ENCODE measurements at places on chromosomes 3 and 15.

DNA sequence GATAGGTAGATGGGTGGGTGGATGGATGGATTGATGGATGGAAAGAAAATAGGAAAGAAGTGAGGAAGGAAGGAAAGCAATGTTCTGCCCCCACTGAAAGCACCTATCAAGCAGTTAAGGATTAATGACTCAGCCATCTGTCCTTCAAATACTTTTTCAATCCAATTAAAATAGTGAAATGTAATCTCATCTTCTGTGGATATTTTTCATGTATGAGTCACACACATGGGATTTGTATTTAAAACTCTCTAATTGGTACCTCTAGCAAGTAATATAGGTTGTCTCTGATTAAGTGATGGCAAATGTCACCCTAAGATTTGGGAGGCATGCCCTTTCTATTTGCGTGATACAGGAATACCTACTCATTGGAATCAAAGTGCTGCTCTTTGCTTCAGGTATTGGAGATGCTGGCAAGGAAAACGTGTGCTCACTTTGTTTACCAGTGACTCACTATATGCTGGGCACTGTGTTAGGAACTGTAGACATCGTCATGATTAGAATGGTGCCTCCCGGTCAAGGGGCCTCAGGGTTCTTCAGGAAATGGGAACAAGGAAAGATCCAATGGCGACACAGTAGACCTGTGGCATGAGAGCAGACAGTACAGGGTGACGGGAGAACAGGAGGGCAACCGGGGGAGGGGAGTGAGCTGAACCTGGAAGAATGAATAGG, 230.1 kb downstream of the CLSTN2 start:
- DNase-seq: no peak

GRCh38 chr15:37550360-37551024, 383.9 kb upstream of the TMCO5A start:
- no peak for DNase-seq

- DNase-seq: no peak
These were observed 82.5 kb downstream of the ADAMTS17 start for GRCh38 chr15:100259266-100259665.

- peak; percentile 30 for DNase-seq
These were observed 7.2 kb downstream of the FAH start for GRCh38 chr15:80159811-80160569.

GRCh38 chr15:64133623-64134344, 17.7 kb upstream of the SNX22 start:
- DNase-seq: no peak

GRCh38 chr3:70108546-70108945, 109.0 kb downstream of the SAMMSON start:
- DNase-seq: no peak

DNA sequence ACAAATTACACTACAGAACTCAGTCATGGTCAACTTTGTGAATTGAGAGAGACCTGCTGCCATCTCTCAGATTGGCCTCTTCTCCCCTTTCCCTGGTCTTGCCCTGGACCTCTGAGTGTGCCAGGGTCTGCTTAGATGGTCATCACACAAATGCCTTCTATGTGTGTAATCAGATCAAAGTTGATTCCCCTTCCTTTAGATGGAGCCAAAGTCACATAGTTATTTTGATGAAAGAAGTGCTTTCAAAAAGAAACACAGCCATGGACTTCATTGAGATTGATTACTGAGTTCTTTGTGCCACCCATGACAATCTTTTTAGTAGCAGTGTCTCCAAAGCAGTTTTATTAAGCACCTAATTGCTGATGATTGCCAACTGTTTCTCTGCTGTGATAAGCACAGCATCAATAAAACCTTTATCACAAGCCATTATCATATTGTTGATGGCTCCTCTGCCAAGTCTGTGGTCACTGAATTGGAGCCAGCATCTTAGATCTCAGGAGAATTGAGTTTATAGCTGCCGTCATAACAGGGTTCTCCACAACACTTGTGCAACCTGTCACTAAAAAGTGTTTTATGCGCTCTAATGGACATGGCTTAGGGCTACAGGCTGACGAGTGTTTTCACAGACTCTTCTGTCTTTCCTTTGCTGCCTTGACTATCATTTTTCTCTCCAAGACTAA, 149.7 kb upstream of the NUDT16 start:
- DNase-seq: no peak

DNA sequence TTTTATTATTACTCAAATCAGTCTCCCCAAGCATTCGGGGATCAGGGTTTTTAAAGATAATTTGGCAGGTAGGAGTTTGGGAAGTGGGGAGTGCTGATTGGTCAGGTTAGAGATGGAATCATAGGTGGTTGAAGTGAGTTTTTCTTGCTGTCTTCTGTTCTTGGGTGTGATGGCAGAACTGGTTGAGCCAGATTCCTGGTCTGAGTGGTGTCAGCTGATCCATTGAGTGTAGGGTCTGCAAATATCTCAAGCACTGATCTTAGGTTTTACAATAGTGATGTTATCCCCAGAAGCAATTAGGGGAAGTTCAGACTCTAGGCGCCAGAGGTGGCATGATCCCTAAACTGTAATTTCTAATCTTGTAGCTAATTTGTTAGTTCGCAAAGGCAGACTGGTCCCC, 20.6 kb upstream of the TRANK1 start:
- no peak for DNase-seq

DNA sequence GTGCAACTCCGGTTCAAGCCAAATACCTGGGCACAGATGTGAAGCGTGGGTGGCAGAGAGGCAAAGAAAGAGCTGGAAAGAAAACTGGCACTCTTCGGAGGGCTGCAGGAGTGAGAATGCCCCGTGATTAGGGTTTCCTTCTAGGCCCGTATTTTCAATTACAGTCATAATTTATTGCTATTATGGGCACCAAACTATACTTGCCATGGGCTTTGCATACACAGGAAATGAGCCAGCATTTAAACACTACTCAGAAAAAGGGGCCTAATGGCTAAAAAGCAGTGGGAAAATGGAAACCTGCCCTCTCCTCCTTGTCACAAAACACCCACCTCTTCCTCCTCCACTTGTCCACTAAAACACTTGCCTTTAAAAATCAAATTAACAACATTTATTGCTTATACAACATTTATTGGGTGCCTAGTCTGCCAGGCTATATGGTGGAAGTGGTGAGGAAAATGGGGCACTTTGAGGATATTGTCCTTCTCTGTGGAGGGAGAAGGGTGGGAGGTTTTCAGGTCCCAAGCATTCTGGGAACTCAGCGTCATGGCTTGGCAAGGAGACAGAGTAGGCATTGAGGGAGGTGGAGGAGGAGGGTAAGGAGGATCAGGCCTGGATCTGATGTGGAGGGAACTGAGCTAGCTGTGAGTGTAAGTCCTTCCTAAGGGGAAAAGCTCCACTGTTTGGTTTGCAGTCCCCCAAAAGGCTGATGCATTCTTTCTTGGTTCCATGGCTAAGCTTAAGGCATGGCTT, 160.9 kb downstream of the SLCO3A1 start:
- no peak for DNase-seq

DNA sequence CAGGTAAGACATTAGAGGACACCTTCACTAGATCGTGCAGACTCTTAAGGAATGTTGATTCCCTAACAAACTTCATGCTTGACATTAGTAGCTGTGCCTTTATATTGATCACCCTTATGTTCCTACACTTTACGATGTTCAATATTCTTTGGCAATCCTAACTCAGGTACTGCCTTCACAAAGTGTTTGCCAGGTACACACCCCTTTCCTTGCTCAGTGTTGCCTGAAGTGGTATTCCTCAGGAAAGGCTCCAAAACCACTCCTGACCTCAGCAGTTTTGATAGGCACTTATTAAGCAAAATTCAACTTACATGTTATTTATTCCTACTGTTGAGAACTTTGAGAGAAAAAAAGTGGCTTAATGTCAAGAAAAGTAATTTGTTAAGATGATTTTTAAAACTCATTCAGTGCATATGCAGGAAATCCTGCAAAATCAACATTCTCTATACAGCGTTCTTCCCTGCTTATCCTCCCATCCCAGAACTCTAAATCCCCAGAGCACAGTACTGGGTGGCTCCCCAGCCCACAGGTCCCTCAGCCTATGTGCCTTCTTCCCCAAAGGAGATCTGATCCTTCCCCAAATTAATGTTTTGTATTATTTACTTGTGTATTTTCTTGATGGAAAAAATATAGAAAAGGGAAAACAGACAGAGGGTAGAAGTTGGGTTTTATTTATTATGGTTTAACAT, 260.7 kb downstream of the MECOM start:
- DNase-seq: no peak

DNA sequence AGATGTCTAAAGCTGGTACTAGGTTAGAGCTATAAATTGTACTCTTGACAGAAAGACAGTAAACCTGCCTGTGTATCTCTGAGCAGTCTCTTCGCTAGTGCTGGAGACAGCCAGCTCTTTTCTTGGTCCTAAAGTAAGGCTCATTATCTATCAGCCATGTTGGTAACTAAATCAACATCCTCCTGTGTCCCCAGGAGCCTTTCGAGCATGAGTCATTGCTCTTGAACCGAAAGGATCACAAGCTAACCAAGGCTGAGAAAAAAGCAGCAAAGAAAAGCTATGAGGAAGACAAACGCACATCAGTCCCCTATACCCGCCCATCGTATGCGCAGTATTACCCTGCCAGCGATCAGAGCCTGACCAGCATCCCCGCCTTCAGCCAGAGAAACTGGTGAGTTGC, 25.0 kb upstream of the TEX264 start:
- DNase-seq: no peak

- no peak for DNase-seq
These were observed 5.1 kb downstream of the HEMK1 start for GRCh38 chr3:50574444-50574831.

GRCh38 chr15:41811432-41812195, 16.3 kb upstream of the JMJD7 start:
- DNase-seq: peak; percentile 79

GRCh38 chr3:182135056-182135455, 423.3 kb downstream of the SOX2 start:
- no peak for DNase-seq

DNA sequence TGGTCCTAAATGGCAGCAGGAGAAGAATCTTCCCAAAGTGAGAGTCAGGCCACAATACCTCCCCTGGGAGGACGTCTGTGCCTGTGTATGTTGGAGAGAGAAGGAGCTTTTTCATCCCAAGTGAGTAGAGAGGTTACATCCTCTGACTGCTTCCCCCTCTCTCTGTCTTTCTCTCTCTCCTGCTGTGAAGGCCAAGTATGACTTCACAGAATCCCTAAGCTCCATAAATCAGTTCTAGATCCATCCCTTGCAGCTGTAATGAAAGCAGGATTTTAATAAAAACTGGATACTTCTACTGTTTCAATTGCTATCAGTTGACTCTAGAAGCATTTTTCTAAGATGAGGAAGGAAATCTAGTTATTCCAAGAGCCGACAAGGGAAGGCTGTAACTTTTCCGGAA, 389.1 kb upstream of the PROK2 start:
- no peak for DNase-seq

DNA sequence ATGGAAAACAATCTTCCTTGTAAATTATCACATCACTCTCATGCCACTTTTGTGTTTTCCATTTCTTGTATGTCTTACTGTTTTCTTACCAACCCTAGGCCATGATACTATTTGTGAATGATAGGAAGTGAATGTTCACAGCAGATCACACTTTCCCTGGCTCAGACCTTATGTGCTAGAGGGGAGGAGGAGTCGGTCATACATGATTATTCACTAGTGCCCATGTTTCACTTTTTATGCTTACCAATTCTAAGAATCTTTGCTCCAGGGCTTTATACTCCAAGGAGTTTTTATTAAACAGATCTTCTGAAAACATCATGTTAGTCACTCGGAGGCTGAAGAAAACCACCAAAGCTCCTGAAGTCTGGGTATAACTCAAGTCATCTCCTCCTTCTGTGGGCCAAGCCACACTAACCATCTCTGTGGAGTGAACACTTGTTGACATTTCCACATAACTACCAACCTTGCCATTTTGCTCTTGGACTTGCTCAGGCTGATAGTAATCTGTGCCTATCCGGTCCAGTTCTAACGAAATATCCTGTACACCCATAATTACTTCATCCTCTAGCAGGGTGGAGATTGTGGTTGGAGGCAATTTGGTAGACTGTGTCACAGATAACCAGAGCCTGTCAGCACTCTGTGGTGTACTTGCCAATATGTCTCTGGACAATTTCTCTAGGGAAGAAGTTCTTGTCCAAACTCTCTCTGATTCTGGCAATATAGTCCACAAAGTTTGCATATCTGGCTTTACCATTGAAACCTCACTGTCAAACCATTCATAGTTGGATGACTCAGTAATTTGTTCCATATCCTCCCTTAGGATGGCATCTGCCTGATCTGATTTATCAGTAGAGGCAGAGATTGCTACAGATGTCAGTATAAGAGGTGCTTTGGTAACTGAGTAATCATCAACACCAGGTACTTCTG, 76.8 kb downstream of the IMPG2 start:
- DNase-seq: no peak

DNA sequence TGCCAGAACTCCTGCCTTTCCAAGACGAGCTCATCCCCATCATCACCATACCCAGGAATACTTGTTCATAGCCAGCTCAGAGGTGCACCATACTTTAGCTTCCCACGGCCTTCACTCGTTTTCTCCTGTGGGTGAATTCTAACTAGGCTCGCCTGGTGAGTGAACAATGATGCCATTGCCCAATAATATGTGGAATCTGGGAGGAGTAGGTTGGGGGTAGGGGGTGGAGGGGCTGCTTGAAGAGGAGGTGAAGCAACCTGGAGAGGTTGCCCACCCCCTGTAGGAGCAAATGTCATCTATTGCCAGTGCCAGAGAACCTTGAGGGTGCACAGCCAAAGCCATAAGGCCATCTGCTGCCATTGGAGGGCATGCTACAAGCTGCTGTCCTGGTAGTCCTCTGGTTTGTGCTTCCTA, 592 bp upstream of the ZNF445 start:
- no peak for DNase-seq

DNA sequence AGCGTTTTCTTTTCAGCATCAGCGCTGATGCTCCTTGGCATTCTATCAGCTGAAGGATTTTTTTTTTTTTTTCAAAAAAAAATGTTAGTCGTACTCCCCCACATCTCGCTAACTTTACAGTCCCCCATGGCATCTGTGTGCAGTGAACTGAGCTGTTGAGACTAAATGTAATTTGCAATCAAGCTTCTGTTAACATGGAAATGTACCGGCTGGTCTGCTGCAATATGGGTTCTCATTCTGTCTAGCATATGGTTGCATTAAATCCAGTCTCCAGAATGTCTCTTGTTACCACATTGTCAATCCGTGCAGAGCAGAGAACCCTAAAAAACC, 32.2 kb upstream of the TPRG1 start:
- no peak for DNase-seq

- no peak for DNase-seq
These were observed 17.4 kb upstream of the SECISBP2L start for GRCh38 chr15:49063402-49064280.
